ENCODE measurements at places on chromosomes 13 and 19. TPM values are rescaled to one million over a fixed set of nuclear protein-coding genes. Genes with fewer than 3 reads are reported as not detected.

DNA sequence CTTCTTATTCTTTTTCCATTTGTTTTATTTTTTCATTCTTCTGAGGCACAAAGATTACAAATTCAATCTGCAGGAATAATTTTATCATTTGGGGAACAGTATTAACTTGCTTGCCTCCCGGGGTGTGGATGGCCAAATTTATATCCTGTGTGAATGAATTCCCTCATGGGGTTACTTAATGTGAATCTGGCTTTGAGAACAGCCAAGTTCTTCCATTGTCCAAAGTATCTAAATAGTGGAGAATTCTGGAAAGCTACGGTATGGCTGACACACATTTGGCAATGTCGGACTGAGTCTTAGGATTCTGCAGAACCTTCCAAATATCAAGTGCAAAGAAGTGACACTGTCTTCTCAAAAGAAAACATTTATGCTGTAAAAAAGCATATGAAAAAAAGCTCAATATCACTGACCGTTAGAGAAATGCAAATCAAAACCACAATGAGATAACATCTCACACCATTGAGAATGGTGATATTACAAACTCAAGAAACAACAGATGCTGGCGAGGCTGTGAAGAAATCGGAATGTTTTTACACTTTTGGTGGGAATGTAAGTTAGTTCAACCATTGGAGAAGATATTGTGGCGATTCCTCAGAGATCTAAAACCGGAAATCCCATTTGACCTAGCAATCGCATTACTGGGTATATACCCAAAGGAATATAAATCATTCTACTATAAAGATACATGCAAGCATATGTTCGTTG is 620.2 kb downstream of the EFNB2 start:
- no peak for DNase-seq

- DNase-seq, result no peak
Measured at GRCh38 chr19:43913383-43913782, 21.7 kb downstream of the ZNF45 start.

DNA sequence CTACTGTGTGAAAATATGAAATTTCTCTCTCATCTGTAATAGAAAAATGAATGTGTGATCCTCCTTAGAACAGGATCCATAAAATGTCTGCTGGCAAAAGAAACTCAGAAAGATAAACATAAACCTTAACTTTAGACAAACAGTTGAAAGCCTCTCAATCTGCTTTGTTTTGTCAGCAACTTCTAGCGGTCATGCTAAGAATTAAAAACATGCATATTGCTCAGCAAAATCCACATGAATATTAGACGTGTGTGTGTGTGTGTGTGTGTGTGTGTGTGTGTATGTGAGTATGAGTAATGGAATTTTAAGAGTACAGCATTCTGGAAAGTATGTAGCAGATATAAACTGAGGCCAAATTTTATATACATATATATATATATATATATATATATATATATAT is 1779.2 kb upstream of the MIR17HG start:
- no peak for DNase-seq

Gene RAB3A
- total RNA-seq, result 10.3 TPM

GRCh38 chr19:44875666-44876451 is 15.2 kb upstream of the TOMM40 start:
- DNase-seq, result no peak

- DNase-seq, result no peak
Measured at GRCh38 chr13:78596399-78596735, 7.0 kb downstream of the POU4F1 start.

- DNase-seq, result no peak
Measured at GRCh38 chr13:77316430-77316829, 10.5 kb downstream of the MYCBP2 start.

GRCh38 chr19:29823581-29824330 is 12.0 kb downstream of the CCNE1 start:
- DNase-seq, result no peak

Gene FAM124A
- 0.82 TPM for total RNA-seq

- no peak for DNase-seq
Measured at GRCh38 chr13:42174344-42175162, 97.4 kb upstream of the AKAP11 start.
